NB4 (cell line): ENCODE measurements at places on chromosomes 13 and 19.

DNA sequence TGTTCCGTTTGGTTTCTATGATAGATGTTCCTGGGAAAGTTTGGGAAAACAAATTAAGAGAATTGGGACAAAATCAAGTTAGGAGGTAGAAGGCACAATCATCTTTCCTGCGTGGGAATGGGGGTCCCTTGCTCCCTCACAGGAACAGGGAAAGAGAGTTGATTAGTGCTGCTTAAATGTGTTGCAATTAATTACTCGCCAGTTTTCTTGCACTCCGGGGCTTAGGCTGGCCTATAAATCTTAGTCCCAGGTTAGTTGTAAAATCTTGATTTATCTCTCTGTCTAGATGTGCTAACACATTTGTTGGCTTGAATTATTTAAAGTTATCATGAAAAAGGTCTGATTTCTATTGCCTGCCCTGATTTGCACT, 10.1 kb downstream of the B3GLCT start:
- DNase-seq: no peak

DNA sequence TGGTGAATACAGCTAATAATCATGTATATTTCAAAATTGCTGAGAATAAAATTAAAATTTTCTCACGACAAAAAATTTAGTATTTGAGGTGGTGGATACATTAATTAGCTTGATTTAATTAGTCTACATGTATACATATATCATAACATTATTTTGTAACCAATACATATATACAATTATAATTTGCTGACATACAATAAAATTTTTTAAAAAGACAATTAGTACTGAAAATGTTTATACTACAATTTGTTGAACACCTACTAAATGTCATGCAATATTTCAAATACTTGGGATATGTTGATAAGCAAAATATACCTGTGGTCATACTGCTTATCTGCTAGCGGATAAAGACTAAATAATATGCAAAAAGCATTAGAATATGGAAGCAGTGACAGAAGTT, 586.5 kb downstream of the SLITRK6 start:
- DNase-seq: no peak

- no peak for DNase-seq
Measured at GRCh38 chr13:22855926-22856325, 324.9 kb upstream of the SGCG start.

GRCh38 chr19:1645299-1645698, 7.1 kb downstream of the TCF3 start:
- no peak for DNase-seq

GRCh38 chr19:12052497-12053169, at the start of gene ZNF878:
TSS of gene ZNF878 (minus strand) at chr19:12052961. CDS start at chr19:12052801, 160 bp downstream.
- DNase-seq: peak; percentile 96

GRCh38 chr19:48680436-48681126, 7.8 kb upstream of the NTN5 start:
- DNase-seq: peak; percentile 50

GRCh38 chr13:102913914-102914313, 68.1 kb downstream of the ERCC5 start:
- no peak for DNase-seq

- DNase-seq: no peak
Measured at GRCh38 chr13:80945328-80945727, 604.4 kb upstream of the SPRY2 start.

GRCh38 chr19:32966750-32967149, 5.0 kb downstream of the CEP89 start:
- no peak for DNase-seq

GRCh38 chr13:20684546-20684945, 19.0 kb upstream of the IL17D start:
- DNase-seq: peak; percentile 84

DNA sequence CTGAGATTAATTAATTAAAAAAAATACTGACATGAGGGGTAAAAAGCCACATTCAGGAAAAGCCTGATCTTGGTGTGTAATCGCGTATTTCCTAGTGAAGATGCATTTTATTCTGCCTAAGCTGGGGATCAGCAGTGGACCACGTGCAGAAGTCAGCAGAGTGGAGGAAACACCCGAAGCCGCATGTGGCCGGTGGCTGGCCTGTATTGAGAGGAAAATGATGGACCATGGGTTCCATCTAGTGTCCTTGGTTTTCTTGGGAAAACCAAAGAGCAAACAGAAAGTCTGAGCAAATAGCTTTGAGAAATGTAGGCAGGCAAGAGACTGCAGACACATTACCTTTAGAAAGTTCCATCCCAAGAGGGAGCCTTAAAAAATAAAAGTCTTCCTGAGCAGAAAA, 23.7 kb upstream of the SHISA2 start:
- no peak for DNase-seq

DNA sequence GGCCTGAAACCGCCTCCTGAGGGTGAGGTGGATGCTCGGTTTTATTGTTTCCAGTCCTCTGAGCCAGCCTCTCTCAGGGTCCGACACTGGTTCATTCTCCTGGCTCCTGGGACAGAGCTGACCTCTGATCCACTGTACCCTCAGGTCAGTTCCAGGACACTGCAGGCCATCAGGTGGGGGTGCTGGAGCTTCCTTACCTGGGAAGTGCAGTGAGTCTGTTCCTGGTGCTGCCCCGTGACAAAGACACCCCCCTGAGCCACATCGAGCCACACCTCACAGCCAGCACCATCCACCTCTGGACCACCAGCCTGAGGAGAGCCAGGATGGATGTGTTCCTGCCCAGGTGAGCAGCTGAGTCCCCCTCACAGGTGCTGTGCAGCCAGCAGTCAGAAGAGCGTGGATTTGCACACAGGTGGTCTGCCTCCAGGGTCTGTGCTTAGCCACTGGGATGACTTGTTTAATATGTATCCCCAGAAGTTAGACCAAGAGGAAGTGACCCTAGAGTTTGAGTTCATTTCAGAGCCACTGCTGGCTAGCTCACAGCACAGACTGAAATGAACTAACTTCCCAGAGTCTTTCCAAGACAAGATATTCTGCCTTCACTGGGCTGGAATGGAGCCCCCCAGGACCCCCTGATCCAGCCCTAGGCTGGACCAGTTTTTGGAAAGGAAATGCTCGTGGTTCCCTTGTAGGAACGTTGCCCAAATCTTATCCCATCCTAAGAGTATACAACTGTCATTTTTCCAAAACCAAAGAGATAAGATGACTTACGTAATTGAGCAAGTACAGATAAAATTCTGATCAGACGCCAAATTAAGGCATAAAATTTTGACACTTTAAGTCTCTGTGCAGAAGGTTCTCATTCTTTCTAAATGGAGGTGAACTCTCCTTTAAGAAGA, 8.8 kb downstream of the SERPINE3 start:
- no peak for DNase-seq

- DNase-seq: peak; percentile 90
Measured at GRCh38 chr19:44947041-44947581, 1.3 kb downstream of the APOC2 start.

DNA sequence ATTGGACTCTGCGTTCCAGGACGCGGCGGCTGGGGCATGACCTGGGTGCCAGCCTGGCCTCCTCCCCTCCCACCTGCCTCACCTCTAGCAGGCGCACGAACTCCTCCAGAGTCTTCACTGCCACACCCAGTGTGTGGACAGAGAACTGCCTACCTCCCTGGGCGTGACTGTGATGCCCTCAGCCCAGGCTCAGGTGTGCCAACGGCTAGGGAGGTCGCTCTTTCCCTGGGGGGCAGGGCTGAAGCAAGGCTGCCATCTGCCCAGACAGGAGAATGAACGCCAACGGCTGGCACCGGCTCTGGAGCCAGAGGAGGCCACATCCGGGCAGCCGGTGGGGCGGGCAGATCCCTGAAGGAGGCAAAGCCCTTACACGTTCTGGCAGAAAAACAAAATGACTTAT, 11.3 kb downstream of the NANOS3 start:
- DNase-seq: no peak

DNA sequence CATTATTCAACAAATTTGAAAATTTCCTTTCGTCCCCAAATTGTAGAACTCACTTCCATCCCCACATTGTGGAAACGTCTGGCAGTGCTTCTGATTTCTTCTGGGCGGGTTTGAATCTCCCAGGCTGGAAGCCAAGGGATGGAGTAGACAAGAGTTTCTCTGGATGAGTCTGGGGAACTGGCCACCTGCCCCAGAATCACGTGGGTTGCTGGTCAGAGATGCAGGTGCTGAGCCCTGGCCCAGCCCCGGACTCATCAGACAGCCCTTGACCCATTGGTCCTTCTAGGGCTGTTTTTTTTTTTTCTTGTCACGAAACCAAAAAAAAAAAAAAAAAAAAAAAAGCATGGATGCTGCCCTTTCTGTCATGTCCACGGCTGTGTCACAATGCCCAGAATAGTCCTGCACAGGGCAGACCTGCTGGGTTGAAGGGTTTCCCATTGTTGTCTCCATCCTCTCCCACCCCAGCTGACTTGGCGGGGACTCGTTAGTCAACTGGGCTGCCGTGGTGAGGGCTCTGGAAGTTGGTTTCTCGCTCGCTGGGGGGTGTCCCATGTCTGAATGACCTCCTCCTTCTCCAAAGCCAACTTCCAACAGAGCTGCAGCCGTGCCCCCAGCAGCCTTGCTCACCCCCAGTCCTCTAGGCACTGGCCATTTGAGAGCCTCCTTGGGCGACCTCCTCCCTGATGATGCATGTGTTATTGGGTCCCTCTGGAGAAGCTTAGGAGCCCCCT, 12.8 kb downstream of the CHST8 start:
- no peak for DNase-seq

- DNase-seq: peak; percentile 79
Measured at GRCh38 chr19:3821857-3822364, 35.7 kb upstream of the MATK start.

- peak; percentile 79 for DNase-seq
Measured at GRCh38 chr19:10748927-10749434, 31.1 kb downstream of the DNM2 start.

GRCh38 chr19:4172861-4173473, 9.4 kb downstream of the SIRT6 start:
- DNase-seq: peak; percentile 47

DNA sequence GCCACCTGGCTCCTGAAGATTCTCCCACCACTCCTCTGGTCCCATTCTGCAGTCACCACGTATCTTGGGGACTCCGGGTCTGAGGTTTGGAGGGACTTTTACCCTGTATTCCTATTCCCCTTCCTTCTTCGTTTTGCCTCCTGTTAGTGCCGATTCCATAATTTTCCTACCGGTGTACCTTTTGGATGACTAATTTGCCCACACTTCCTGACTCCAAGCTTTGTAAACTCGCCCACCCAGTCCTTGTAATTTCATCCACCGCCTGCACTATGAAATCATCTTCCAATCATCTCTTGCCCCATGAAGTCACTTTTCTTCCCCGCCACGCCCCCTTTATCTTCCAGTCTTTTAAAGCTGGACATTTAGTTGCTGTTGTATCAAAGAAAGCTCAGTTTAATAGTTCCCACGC, 572 bp downstream of the UCHL3 start:
- peak; percentile 69 for DNase-seq

DNA sequence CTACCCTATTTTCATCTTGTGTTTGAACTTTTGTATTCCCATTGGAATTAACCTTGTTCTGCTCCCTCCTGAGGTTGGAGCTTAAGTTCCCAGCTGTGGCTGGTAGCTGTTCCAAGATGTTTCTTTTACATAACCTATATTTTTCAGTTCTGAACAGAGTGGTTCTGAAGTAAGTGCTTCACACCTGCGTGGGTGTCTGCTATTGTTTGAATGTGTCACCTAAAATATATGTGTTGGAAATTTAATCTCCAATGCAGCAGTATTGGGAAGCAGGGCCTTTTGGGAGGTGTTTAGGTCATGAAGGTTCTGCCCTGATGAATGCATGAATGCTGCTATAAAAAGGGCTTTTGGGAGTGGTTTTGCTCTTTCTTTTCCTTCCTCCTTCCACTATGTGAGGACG, 123.8 kb downstream of the LACC1 start:
- no peak for DNase-seq

DNA sequence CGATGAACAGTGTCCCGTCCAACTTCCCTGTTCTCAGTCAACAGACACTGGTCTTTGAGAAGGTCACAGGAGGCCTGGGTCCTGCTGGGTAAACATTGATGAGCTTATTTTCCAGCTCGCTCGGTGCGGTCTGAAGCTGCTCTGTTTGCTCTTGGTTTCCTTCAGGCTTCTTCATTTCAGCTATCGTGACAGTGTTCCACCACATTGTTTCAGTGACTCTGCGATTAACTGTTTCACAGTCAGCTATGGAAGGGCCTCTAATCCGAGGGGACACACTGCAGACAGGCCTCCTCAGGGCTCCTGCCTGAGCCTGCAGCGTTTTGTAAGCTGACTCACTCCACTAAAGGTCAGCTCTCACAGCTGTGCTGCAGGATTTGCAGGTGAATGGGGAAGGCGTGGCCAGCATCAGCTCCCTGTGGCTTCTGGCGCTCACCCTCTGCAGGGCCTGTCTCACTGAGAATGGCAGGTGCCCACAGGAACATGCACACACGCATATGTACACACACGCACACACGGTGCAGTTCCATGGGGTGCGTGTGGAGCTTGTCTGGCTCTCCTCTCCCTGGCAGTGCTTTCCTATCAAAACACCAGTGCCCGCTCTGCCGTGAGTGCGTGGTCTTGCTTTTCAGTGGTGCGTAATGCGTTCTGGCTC, 62.9 kb upstream of the MCF2L start:
- DNase-seq: no peak

DNA sequence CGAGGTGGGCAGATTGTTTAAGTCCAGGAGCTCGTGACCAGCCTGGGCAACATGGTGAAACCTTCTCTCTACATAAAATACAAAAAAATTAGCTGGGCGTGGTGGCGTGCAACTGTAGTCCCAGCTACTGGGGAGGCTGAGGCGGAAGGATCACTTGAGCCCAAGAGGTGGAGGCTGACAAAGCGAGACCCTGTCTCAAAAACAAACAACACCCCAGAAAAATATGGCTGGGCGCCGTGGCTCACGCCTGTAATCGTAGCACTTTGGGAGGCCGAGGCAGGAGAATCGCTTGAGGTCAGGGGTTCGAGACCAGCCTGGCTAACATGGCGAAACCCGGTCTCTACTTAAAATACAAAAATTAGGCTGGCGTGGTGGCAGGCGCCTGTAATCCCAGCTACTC, 3.4 kb upstream of the HNRNPL start:
- DNase-seq: no peak

- peak; percentile 34 for DNase-seq
Measured at GRCh38 chr13:30618930-30619279, 1.2 kb downstream of the USPL1 start.

- DNase-seq: no peak
Measured at GRCh38 chr13:105118426-105118985, 1417.0 kb downstream of the EFNB2 start.

- no peak for DNase-seq
Measured at GRCh38 chr13:110838867-110839538, 75.9 kb downstream of the ANKRD10 start.

GRCh38 chr19:54319049-54319448, 6.1 kb upstream of the LILRA5 start:
- DNase-seq: peak; percentile 53

DNA sequence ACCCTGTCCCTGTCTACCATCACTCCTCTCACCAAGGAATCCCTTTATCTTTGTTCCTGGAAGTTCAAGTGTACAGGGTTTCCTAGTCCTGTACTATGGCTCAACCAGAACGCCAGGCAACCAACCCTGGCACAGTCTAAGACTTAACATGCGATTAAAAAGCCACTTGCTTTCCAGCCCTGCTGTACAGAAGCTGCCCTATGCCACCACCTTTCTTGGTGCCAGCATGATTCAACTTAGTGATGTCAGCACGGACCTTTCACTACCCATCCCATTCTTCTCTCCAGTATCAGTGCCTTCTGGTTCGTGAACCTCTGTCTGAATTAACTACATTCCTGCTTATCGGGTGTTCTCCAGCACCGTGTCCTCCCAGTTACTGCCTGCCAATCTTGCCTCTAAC, 151.1 kb downstream of the KLF12 start:
- DNase-seq: no peak
